ENCODE measurements at places on chromosomes 1 and 21.

DNA sequence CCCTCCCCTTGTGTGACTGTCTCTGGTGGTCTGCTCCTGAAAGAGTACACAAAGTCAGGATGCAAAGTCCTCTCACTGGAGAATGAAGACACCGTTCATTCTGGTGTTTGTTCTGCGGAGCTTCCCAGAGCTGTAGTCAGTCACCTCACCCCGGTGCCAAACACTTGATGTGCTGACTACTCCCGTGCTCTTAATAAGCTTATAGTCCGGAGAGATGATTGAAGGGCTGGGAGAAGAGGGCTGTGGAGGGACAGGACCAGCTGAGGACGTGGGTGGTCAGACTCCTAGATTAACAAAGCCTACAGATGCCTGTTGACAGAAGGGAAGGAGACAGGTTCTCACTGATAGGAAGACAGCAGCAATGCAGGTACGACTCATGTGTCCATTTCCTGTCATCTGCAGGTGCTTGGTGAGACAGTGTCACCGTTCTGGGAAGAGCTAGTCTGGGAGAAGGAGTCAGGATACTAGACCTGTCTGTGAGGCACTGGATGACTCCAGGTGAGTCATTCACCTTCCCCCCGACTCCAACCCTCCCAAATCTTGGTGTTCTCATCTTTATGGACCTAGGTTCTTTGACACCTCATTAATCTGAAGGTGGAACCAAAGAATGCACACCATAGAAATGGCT lies 40.4 kb upstream of the LRRN2 start:
- DNase-seq = peak; percentile 26

DNA sequence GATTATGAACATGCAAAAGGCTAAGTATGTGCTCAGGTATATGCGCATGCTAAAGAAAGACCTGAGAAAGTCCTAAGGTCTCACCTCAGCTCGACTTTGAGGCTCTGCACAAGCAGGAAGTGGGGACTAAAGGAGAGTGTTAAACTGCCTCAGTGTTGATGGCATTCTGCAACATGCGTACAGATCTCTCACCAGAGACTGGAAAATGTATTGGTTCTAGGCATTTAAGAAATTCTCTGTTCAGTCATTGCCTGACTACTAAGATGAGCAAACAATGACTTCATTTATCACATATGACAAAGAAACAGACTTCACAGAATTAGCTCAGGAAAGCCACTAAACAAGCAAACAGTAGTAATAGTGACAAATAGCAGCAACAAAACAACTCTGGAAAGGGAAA lies 90.8 kb downstream of the USH2A start:
- DNase-seq = no peak

DNA sequence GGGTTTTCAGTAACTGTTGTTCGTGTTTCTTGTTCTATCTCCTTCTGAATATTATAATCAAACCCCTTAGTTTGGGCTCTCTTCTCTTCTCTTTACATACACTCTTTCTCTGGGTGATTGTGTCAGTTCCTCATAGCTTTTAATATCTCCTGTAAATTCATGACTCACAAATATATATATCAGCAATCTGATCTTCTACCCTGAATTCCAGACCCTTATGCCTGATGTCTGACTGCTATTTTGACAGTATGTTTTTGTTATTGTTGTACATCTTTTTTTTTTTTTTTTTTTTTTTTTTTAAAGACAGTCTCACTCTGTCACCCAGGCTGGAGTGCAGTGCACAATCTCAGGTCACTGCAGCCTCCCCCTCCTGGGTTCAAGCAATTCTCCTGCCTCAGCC lies 70.8 kb upstream of the MPC2 start:
- DNase-seq = peak; percentile 52

GRCh38 chr1:55211863-55212262 lies 3.3 kb downstream of the USP24 start:
- DNase-seq = no peak

DNA sequence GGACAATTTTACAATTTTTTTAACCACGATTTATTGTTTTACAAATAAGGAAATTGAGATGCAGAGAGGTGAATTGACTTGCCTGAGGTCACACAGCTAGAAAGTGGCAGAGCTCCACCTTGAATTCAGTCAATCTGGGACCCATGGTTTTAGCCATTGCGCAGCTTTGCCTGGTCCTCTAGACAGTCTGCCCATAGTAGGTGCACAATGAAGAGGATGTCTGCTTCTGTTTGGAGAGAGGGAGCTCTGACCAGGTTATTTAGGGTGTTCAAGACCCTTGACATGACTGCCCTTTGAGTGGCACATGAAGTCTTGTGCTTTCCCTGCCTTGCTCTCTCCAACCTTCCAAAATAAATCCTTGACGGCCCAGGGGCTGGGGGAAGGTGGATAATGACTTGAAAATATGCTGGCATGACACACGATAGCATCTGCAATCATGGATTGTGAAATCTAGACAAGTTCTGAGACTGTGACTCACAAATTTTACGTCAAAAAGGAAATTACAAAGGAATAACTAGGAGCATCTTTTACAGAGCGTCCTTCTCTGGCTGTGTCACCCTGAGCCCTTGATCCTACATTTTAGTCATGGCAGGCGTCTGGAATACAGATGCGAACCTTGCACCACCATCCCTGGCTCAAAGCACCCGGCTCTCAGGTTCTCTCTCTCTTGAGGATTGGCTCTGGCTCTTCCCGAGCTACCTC lies 26.2 kb upstream of the ID3 start:
- DNase-seq = peak; percentile 94

DNA sequence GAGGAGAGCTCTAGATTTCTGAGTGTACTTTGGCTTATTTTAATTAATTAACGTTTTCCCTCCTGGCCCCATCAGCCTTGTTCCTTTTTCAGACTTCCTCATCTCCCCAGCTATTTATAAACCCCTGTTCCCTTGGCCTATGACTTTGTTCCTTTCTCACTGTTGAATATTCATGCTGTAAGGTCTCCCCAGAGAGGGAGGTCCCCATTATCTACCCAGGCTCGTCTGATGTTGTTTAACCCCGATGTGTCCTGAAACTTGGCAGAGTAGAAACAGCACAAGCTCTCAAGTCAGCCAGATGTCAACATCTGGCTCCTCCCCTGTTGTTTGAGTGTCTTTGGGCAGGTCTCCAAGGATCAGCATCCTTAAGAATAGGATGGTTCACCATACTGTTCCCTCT lies 153.6 kb downstream of the HIVEP3 start:
- DNase-seq = no peak

- DNase-seq = peak; percentile 31
Measured at GRCh38 chr1:22104865-22105437, 37.9 kb downstream of the WNT4 start.

GRCh38 chr1:159775716-159776115 lies 5.0 kb upstream of the DUSP23 start:
- DNase-seq = no peak

DNA sequence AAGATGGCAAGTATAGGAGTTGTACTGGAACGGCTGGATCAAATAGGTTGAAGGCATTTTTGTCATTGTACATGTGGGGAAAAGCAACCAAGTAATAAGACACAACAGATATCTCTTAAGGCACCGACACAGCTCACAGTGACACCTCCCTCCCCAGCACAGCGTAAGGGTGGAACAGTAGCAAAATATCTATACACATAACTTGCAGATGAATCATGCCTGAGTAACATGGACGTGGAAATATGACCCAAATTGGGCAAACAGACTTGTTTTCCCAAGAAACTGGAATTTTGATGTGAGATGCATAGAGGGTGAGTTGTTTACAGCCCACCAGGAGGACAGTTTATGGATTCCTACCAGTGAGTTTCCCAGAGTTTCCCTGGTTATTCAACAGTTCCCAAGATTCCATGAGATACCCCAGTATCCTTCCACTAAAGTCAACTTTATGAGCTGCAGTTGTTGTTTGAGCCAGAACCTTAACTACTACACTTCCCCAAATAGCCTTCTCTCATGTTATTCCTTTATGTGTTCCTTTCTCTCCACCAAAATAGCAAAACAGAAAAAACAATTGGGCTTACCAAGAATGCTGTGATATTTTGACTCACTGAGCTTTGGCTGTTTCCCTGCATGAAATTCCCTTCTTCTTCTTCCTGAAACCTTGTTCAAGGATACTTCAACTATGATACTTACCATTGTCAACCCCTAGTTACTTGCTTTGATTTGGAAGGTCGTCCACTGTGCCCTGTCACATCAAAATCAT lies 7.1 kb upstream of the DR1 start:
- DNase-seq = peak; percentile 91

DNA sequence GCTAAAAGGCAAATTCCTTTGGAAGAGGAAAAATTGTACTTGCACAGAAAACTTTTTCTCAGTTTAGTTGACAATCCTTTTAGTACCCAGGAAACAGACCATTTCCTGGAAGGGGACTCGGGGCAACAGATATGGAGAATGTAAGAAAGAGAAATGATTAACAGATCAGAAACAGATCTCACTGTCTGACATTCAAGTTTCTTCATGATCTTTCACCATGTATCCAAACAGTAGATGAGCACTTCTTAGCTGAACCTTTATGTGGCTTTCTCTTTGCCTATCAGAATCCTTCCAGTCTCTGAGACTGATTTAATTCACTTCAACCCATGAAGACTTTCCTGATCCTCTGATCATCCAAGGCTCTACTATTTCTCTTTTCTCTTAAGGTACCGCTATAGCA lies 2.7 kb downstream of the TTLL7 start:
- DNase-seq = no peak

DNA sequence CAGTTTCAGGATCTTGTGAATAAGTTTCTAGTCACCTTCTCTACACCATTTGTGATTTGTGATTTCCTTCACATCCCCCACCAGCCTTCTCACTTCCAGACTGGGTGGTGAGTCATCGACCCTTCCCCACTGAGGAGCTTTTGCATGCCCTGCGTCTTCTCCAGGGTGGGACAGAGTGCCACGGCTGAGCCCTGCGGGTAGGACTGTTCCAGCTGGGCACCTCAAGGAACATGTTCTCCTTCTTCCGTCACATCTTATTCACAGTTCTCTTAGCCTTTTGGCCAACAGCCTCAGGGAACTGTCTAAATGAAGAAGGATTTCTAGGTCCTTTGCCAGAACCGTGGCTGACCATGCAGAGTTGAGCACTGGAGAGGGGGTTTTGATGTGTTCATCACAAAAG lies 116.5 kb downstream of the TMEM53 start:
- peak; percentile 53 for DNase-seq

DNA sequence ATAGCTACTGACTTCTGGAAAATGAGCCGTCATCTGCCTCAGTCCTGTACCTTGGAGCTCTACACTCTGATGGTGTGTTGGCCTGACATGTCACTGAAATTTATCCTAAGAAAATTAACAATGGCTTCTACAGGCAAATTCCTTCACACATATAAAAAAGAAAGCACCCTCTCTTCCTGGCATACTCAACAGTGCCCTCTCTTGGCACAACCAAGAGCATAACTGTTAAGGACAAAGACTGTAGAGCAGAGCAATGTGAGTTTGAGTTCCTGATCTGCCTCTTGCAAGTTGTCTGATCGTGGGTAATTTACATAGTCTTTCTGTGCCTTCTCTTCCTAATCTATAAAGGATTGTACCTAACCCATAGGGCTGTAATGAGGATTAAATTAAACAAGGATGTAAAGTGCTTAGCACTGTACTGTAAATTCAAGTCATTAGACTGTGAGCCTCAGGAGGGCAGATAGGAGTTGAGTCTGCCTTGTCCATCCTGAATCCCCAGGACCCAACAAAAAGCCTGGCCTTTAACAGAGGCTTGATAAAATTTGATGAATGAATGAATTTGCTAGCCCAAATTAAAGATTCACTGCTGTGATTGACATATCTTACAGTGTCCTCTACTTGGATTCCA lies 83.5 kb downstream of the SYF2 start:
- DNase-seq = no peak

- no peak for DNase-seq
Measured at GRCh38 chr1:150804671-150805070, 3.4 kb downstream of the CTSK start.

All from osteoblast (primary cell).